ENCODE measurements at places on chromosomes 1 and 21. TPM values are rescaled to one million over a fixed set of nuclear protein-coding genes. Genes with fewer than 3 reads are reported as not detected.

ADCY10 gene
- total RNA-seq = 0.07 TPM

NBPF1 gene
- total RNA-seq = 67.7 TPM

COL9A2 gene
- 4.9 TPM for total RNA-seq

S1PR1 gene
- 0.17 TPM for total RNA-seq

AGO3 gene
- 26.1 TPM for total RNA-seq

MANEAL gene
- 4.2 TPM for total RNA-seq

DNA sequence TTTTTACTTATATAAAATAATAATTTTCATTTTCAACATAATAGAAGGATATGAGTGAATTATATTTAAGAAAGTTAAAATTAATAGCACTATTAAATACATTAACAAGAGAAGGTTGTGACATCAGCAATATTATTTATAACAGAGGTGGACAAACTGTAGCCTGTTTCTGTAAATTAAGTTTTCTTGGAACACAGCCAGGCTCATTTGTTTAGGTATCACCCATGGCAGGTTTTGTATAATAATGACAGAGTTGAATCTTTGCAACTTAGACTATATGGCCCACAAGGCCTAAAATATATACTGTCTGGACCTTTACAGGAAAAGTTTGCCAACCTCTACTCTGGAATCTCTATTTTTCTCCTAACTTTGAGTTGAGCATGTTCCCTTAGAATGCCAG, 42.8 kb upstream of the CACYBP start:
- no peak overlapping the region for H3K4me3 ChIP-seq
- no peak for DNase-seq
- H3K36me3 ChIP-seq = no peaks in the 10 kb centered on the region

GRCh38 chr1:73411479-73411878, 786.5 kb downstream of the LRRIQ3 start:
- H3K27ac ChIP-seq = no peak overlapping the region
- H3K36me3 ChIP-seq = no peaks in the 10 kb centered on the region
- no peaks in the 10 kb centered on the region for H3K4me1 ChIP-seq
- H3K27me3 ChIP-seq = peaks cover 2% of the 10 kb centered on the region

DNA sequence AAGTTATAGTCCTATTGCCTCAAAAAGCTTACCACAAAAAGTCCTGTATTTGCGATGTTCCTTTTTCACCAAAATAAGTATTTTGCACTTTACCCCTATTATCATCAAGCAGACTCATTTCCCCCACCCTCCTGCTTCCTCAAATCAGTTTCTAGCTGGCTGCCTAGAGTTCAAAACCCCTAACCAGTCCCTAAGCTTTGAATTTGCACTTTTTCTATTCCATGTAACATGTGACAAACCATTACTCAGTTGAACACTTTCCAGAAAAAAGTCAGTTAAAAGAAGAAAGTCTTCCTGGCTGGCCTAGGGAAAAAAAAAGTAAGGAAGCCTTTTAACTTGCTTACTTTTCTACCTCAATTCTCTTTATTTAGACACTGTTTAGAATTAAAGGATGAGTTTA, 8.2 kb downstream of the CEP170 start:
- no peaks in the 10 kb centered on the region for H3K27me3 ChIP-seq
- H3K27ac ChIP-seq = peak overlapping the region; percentile 72
- peaks cover 3% of the 10 kb centered on the region for H3K36me3 ChIP-seq
- DNase-seq = no peak

GRCh38 chr1:209398313-209398991, 185.1 kb upstream of the CAMK1G start:
- no peaks in the 10 kb centered on the region for H3K36me3 ChIP-seq
- peaks cover 2% of the 10 kb centered on the region for H3K27me3 ChIP-seq
- no peak overlapping the region for H3K27ac ChIP-seq
- H3K4me1 ChIP-seq = peaks cover 14% of the 10 kb centered on the region
- DNase-seq = no peak
- no peak overlapping the region for H3K4me3 ChIP-seq

- no peak overlapping the region for H3K4me3 ChIP-seq
- H3K36me3 ChIP-seq = no peaks in the 10 kb centered on the region
- H3K27me3 ChIP-seq = no peaks in the 10 kb centered on the region
- peaks cover 8% of the 10 kb centered on the region for H3K4me1 ChIP-seq
Measured at GRCh38 chr1:59266927-59267293, 30.0 kb upstream of the FGGY start.

- H3K27me3 ChIP-seq = no peaks in the 10 kb centered on the region
- peaks cover 15% of the 10 kb centered on the region for H3K4me1 ChIP-seq
- H3K27ac ChIP-seq = no peak overlapping the region
- no peaks in the 10 kb centered on the region for H3K36me3 ChIP-seq
- H3K4me3 ChIP-seq = no peak overlapping the region
Measured at GRCh38 chr1:7541629-7542028, 229.5 kb upstream of the VAMP3 start.

DNA sequence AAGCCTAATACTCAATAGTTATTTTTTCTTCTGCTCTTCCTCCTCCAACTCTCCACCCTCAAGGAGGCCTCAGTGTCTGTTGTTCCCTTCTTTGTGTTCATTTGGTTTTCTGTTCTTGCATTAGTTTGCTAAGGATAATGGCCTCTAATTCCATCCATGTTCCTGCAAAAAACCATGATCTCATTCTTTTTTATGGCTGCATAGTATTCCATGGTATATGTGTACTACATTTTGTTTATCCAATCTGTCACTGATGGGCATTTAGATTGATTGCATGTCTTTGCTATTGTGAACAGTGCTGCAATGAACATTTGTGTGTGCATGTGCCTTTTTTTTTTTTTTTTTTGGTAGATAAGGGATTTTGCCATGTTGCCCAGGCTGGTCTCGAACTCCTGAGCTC, 6.7 kb downstream of the CENPF start:
- no peaks in the 10 kb centered on the region for H3K27me3 ChIP-seq
- no peak overlapping the region for H3K4me3 ChIP-seq
- peaks cover 2% of the 10 kb centered on the region for H3K4me1 ChIP-seq

GRCh38 chr1:156112276-156113137, 2.0 kb upstream of the LMNA start:
- H3K27ac ChIP-seq = peak overlapping the region; percentile 74
- H3K27me3 ChIP-seq = no peaks in the 10 kb centered on the region
- H3K4me1 ChIP-seq = peaks cover 38% of the 10 kb centered on the region
- H3K4me3 ChIP-seq = peak overlapping the region; percentile 9
- peaks cover 11% of the 10 kb centered on the region for H3K36me3 ChIP-seq

- no peaks in the 10 kb centered on the region for H3K27me3 ChIP-seq
- peaks cover 31% of the 10 kb centered on the region for H3K4me1 ChIP-seq
- H3K27ac ChIP-seq = peak overlapping the region; percentile 85
- H3K36me3 ChIP-seq = no peaks in the 10 kb centered on the region
Measured at GRCh38 chr1:185719021-185719420, 15.2 kb upstream of the HMCN1 start.

DNA sequence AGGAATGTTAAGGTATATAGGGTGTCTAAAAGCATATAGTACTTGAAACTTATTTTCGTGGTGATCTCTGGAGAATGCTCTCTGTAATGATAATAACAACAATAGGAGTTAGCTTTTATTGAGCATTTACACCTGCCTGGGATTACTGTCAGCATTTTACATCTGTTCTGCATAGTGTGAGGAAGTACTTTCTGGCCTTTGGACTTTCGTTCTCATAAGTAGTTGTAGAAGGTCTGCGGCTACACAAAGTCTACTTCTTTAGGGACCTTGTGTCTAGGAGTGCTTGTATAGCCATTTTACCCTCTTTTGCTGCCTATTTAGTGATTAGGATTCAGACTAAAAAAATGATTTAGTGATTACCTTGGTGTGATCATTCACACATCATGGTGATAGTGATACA, 103.6 kb upstream of the GPR52 start:
- H3K4me1 ChIP-seq = no peaks in the 10 kb centered on the region
- H3K4me3 ChIP-seq = no peak overlapping the region
- peaks cover 2% of the 10 kb centered on the region for H3K36me3 ChIP-seq
- no peak overlapping the region for H3K27ac ChIP-seq

- peaks cover 5% of the 10 kb centered on the region for H3K36me3 ChIP-seq
- H3K4me1 ChIP-seq = peaks cover 21% of the 10 kb centered on the region
- DNase-seq = no peak
- H3K27me3 ChIP-seq = no peaks in the 10 kb centered on the region
Measured at GRCh38 chr1:92184632-92185031, 33.1 kb upstream of the C1orf146 start.

DNA sequence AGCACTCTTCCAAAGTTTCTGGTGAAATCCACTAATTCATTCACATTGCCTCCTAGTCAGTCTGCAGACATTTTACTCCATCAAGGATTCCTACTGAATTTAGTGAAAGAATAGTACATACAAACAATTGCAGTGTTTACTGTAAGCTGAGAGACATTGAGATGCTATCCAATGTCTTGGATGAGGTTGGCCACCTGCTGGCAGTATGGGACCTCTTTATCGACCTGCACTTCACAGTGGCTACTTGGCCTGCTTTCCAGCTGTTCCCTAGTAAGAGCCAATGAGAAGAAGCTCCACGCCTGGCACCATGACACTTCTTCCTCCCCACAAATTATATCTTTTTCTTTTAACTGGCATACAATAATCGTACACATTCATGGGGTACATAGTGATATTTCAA, 51.5 kb upstream of the LRIF1 start:
- no peak for DNase-seq
- H3K36me3 ChIP-seq = no peaks in the 10 kb centered on the region
- H3K4me3 ChIP-seq = no peak overlapping the region
- H3K27ac ChIP-seq = no peak overlapping the region
- no peaks in the 10 kb centered on the region for H3K4me1 ChIP-seq

DNA sequence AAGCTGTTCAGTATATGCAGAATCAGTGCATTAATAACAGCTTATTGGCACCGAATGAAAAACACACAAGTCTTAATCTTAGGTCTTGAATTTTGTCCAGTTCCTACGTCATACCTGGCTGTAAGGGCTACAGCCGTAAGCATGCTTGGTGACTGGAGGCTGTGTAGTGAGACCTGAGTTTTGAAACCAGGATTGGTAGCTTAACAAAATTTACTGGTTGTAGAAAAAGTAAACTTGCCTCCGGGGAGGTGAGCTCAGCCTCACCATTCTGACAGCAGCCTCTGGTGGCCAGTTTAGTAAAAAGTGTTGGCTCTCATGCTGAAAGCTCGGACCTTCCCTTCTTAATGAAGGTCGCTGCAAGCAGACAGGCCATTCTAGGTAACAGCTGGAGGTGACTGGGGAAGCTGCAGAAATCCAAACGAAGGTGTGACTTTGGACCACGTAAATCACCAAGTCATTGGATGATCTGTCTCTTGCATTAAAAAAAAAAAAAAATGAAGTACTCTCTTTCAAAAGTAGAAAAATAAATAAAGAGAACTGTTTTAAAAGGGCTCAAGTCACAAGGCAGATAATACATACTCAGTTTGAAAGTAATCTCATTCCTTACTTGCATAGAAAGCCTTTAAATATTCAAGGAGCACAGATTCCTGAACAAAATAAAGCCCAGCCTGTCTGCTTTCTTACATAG, 48.9 kb downstream of the HLCS start:
- no peaks in the 10 kb centered on the region for H3K27me3 ChIP-seq
- H3K27ac ChIP-seq = no peak overlapping the region
- peaks cover 12% of the 10 kb centered on the region for H3K4me1 ChIP-seq
- DNase-seq = no peak
- no peak overlapping the region for H3K4me3 ChIP-seq

- no peaks in the 10 kb centered on the region for H3K27me3 ChIP-seq
- H3K36me3 ChIP-seq = peaks cover 6% of the 10 kb centered on the region
- H3K27ac ChIP-seq = no peak overlapping the region
- H3K4me1 ChIP-seq = peaks cover 9% of the 10 kb centered on the region
- no peak overlapping the region for H3K4me3 ChIP-seq
Measured at GRCh38 chr1:10624256-10625050, 149.7 kb downstream of the PEX14 start.

DNA sequence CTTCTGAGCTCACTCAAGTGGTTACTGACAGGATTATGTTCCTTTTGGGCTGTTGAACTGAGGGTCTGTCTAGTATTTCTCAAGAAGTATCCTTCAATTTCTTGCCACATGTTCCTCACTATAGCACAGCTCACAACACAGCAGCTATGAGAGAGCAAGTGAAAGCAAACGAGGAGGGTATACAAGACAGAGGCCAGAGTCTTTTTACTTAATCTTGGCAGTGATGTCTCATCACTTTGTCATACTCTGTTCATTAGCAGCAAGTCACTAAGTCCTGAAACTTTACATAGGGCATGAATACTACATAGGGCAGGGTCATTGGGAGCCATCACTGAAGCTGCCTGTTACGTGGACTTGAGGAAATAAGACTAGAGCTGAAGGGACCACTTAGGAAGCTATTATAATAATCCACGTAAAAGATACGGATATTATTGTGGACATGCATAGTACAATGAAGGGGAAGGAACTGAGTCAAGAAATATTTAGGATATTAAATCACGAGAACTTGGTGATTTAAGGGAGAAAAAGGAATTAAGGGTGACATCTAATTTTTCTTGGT, 63.7 kb downstream of the SLC30A7 start:
- H3K4me3 ChIP-seq = no peak overlapping the region
- H3K27ac ChIP-seq = no peak overlapping the region
- H3K27me3 ChIP-seq = no peaks in the 10 kb centered on the region
- no peak for DNase-seq
- peaks cover 14% of the 10 kb centered on the region for H3K36me3 ChIP-seq
- H3K4me1 ChIP-seq = peaks cover 3% of the 10 kb centered on the region

DNA sequence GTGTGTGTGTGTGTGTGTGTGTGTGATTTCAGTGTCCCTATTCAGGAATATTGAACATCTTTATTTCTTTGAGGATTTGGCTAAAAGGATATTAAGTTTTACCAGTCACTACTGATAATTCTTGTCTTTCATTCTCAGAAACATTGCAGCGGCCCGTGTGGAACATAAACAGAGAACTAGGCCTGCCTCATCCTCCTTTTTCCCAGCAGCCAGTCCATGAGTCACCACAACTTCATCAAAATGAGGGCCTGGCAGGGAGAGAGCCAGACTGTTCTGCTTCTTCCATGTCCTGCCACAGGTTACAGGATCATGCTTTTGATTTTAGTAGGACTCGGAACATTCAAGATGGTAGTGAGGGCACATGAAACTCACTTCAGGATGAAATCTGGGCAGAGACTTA, 50.7 kb downstream of the LRIG2 start:
- peak overlapping the region; percentile 4 for H3K27ac ChIP-seq
- H3K4me1 ChIP-seq = peaks cover 11% of the 10 kb centered on the region
- peaks cover 31% of the 10 kb centered on the region for H3K36me3 ChIP-seq
- no peak for DNase-seq

DNA sequence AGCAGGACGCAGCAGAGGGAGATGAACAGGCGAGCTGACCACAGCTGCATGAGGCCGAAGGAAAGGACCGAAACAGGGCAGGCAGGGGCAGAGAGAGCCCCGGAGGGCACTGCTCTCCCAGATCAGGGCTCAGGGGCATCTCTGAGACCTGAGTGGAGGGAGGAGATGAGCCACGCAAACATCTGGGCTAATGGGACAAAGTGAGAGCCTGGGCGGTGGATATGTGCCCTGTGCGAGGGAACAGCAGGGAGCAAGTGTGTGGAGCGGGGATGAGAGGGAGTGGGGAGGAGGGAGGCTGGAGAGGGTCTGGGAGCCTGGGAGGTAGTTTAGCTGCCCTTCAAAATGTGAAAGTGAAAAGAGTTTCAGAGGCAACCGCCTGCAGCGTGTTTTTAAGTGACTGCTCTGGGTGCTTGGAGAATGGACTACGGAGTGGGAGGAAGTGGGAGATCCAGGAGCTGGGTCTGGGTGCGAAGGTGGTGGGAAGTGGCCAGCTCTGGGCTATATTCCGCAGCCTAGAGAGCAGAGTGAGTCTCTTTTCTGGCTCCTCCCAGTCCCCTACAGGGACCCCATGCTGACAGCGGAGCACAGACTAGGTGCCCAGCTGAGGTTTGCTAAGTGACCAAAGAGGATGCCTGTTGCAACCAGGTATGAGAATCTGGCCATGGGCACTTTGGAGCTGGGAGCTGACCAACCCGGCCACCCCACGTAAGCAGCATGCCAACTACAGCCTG, 114.6 kb upstream of the IFFO2 start:
- no peaks in the 10 kb centered on the region for H3K27me3 ChIP-seq
- no peak for DNase-seq
- no peak overlapping the region for H3K27ac ChIP-seq
- H3K4me1 ChIP-seq = peaks cover 28% of the 10 kb centered on the region
